ENCODE measurements at places on chromosomes 11 and 22.
A peak's percentile ranks its signal among the peaks of the same experiment; 100 is the strongest.

- no peak for DNase-seq
These were observed 501 bp downstream of the CD151 start for GRCh38 chr11:833114-833791.

DNA sequence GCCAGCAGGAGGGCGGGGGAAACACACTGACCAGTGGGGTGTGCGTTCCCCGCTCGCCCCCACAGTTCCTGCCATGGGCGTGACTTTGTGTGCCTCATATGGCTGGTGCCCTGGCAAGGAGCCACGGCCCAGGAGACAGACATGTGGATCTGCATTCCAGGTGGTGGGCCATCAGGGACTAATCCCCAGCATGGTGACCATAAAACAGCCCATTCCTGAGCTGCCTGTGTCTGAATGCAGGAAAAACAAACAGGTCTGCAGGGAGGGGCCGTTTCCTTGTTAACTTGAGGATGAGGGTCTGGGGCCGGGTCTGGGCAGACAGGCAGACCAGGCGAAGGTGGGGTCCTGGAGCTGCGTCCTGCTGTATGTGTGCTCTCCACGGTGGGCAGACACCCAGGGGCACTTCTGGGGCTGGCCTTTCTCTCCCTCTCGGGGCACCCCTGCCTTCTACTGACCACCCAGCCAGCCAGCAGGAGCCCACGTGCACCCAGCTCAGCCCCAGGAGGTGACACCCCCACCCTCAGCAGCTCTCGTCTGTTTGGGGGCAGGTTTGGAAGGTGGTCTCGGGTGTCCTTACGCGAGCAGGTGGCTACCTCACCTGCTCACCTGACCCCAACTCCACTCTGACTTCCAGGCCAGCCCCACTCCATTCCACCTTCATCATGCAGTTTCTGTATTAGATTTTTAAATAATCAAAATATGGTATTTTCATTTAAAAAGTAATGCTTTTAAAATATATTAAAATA is 120.3 kb downstream of the KCNQ1OT1 start:
- DNase-seq = no peak

DNA sequence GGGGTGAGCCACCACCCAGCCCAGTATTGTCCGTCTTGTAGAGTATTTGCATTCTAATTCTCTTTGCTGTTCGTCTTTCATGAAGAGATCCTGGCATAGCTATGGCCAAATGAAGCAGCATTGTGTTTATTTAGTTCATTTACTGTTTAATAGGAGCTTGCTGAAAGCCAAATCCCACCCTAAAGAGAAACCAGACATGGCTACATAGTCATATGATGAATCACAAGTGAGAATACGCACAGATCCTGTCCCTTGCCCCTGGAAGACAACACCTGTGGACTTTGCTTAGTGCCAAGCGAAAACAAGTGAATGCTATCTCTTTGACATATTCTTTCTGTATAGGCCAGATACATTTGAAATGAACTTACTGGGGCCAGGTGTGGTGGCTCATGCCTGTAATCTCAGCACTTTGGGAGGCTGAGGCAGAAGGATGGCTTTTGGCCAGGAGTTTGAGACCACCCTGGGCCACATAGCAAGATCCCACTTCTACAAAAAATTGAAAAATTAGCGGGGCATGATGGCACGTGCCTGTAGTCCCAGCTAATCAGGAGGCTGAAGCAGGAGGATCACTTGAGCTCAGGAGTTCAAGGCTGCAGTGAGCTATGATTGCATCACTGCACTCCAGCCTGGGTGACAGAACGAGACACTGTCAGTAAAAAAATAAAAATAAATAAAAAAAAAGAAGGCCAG is 5.1 kb upstream of the ARFGAP3 start:
- peak; percentile 60 for DNase-seq

- peak; percentile 84 for DNase-seq
These were observed at the start of gene PIK3IP1 for GRCh38 chr22:31292236-31292989. Gene PIK3IP1 (minus strand): TSS chr22:31292488. CDS start chr22:31292344, 144 bp downstream.

DNA sequence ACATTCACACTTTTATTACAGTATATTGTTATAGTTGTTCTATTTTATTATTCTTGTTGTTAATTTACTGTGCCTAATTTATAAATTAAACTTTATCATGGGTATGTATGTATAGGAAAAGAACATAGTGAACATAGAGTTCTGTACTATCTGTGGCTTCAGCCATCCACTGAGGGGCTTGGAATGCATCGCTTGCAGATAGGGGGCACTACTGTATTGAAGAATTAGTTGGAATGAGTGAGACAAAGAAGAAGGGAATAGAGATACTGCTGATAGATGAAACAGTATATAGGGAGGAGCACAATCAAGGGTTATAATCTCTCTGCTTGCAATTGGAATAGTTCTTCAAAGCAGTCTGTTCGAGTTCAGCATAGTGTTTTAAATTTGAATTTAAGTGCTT is 432.2 kb downstream of the RAB38 start:
- no peak for DNase-seq

DNA sequence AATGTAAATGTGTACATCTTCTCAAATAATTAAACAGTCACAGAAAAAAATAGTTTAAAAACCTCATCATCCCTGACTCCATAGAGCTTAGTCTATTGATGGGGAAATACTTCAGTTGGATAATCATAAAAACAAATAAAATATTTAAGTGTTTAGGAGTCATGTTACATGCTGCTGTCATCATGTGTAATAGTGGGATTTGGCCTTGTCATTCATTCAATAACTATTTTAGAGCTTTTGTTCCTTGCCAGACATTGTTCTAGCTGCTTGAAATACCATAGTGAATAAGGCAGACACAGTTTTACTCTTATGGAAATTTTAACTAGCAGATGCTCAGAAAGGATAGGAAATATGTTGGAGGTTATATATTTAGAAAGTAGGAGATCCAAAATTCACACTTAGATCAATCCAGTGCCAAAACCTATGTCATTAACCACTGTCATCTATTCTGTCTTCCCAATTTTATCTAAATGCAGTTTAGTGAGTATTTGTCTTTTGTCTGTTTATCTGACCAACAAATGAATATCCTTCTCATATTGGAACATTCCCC is 324.7 kb downstream of the CASP12 start:
- peak; percentile 47 for DNase-seq

DNA sequence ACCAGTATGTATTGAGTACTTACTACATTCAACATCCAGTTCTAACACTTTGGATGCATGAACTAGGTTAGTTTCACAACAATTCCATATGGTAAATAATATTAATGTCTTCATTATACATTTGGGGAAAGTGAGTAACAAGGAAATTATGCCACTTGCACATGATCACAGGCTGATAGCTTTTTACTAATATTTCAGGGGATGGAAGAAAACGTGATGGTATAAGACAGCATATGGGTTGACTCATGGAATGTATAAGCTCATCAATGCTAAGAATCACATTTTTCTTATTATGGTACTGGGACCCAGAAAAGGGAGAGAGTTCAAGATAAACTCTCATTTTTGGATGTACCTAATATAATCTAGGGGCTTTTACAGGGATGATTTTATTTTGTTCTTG is 188.7 kb downstream of the MIAT start:
- DNase-seq = no peak

DNA sequence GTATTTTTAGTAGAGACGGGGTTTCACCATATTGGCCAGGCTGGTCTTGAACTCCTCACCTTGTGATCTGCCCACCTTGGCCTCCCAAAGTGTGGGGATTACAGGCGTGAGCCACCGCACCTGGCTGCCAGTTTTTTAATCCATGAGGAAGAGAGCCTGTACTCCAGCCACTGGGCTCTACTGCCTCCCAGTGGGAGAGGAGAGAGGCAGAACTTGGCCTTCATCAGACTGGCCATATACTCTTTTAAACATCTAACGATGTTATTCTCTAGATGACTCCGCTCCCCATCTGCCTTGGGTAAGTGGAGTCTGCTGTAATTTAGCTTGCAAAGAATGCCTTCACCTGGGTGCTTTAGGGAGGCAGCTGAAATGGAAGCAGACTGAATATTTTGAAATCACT is 34.6 kb downstream of the SLC6A5 start:
- DNase-seq = no peak

DNA sequence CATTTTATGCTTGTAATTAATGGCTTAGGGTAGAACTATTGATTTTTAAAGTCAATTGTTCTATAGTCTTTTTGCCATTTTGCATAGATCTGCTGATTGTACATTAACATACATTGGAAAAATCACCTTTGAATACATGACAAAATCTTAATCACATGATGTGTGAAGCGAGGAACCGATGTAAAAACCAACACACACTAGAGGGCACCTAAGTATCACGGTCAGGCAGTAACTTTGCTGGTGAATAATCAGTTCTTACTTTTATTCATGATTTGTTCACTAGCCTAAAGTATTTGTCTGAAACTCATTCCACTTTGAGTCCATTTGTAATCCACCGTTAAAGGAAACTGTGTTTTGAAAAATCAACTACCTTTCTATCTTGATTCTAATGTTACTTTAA is 28.2 kb downstream of the JHY start:
- peak; percentile 33 for DNase-seq

GRCh38 chr22:40405178-40406062 is 35.0 kb downstream of the SGSM3 start:
- DNase-seq = no peak

DNA sequence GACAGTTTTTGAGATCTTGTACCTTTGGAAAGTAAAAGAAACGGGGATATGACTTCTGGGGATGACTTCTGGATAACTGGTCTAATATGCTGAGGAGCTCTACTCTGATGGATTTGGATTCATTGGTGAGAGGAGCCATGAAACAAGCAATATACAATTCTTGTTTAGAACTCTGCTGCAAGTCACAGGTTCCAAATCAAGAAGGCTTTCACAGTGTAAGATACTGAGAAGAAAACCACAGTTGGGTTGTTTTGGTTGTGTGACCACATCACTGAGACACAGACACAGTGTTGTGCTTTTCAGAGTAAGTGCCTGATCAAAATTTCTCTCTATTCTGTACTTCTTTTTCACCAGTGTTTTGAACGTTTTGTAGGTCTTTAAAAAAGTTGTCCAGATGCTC is 13.1 kb upstream of the UCP2 start:
- DNase-seq = no peak

GRCh38 chr11:6333095-6333494 is 12.8 kb upstream of the CAVIN3 start:
- DNase-seq = no peak

DNA sequence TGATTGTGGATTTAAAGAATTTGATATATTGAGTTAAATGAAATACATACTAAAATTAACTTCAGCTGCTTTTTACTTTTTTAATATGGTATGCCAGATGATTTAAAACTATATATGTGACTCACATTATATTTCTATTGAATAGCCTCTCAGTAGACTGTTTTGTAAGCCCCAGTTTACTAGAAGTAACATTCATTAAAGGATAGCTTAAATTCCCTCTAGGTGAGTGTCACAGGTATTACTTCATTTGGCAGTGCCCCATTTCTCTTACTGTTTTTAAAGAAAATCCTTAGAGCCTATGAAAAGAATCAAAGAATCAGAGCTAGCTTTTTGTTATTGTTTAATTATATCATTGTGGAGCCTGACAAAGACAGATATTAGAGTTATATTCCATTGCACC is 48.6 kb downstream of the ZC3H12C start:
- DNase-seq = no peak

DNA sequence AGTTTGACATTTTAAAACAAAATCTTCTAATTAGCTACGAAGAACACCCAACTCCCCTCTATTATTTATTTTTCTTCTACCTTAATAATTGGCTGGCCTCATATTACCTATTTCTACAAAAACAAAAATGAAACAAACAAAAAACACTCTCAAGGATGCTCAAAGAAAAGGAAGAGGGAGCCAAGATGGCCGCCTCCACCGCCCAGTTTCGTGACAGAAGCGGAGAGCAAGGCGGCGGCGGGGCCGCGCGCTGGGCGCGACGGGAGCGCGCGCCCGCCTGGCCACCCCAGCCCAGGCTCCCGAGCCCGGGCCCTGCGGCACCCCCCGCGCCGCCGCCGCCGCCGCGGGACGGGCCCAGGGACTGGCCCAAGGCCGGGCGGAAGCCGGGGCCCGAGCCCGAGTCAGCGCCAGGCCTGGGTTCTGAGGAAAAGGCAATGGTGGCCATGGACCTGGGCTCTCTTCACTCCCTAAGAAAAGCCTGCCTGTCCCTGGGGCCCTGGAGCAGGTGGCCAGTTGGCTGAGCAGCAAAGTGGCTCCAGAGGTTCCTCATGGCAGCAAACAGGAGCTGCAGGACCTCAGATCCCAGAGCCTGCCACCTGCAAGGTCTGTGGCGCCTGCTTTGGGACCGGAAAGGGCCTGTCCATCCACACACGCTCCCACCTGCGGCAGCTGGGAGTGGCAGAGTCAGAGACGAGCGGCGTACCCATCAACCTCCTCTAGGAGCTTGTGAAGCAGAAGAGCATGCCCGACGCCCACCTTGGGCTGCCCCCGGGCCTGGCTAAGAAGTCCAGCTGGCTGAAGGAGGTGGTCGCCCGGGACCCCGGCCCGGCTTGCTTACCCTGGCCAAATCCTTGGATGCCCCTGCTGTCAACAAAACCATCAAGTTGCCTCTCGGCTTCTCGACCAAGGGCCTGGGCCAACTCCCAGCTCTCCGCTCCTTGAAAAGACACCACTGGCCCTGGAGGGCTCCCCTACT is 543.2 kb upstream of the CCDC179 start:
- DNase-seq = no peak

DNA sequence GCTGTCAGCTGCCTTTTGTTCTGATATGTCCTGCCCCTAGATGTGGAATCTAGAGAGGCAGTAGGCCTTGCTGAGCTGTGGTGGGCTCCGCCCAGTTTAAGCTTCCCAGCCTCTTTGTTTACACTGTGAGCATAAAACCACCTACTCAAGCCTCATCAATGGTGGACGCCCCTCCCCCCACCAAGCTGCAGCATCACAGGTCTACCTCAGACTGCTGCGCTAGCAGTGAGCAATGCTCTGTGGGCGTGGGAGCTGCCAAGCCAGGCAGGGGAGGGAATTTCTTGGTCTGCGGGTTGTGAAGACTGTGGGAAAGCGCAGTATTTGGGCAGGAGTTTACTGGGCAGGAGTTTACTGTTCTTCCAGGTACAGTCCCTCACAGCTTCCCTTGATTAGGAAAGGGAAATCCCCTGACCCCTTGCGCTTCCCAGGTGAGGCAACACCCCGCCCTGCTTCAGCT is 98.5 kb downstream of the SMCO4 start:
- peak; percentile 10 for DNase-seq

GRCh38 chr11:114915871-114916805 is 237.8 kb downstream of the NXPE2 start:
- DNase-seq = no peak

GRCh38 chr22:41848468-41848867 is 15.6 kb downstream of the SREBF2 start:
- no peak for DNase-seq

- DNase-seq = no peak
These were observed 51.1 kb downstream of the RCN1 start for GRCh38 chr11:32141745-32142546.

- no peak for DNase-seq
These were observed 127.4 kb upstream of the ANO5 start for GRCh38 chr11:22065472-22065871.

Data from brain microvascular endothelial cell (primary cell).